ENCODE measurements at places on chromosomes 6 and 20.

DNA sequence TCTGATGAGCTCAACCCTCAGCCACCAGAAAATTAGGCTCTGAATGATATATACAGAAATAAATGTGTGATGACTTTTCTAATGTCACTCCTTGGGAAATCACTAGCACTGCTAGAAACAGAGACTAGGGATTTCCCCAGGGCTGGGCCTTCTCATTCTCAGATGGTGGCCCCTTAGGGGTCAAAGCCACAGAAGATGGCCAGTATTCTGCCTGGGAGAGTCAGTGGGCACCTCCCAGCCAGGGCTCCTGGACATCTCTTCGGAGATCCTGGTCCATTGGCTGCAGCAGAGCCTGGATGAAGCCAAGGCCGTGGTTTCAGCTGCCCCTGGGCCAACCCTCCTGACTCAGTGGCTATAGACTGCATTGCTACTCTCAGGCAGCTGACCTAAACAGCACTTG is 276.9 kb upstream of the SUPT3H start:
- no peak for DNase-seq

DNA sequence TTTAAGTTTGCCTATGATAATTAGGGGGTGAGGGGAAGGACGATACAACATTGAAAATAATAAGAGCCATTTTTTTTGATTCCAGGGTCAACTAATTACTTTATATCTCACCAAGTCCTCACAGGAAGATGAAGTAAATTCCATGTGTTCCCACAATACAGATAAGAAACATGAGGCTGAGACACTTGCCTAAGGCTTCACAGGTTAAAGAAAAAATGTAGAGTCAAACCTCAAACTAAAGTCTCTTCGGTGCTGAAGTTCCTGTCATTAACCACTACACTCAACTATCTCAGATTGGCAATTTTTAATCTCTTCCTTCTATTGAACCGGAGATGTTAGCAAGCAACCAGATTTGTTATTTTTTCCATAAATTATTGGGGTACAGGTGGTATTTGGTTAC is 33.0 kb downstream of the MRAP2 start:
- no peak for DNase-seq

GRCh38 chr6:2885967-2886735 is 17.0 kb downstream of the SERPINB9 start:
- DNase-seq, result no peak

DNA sequence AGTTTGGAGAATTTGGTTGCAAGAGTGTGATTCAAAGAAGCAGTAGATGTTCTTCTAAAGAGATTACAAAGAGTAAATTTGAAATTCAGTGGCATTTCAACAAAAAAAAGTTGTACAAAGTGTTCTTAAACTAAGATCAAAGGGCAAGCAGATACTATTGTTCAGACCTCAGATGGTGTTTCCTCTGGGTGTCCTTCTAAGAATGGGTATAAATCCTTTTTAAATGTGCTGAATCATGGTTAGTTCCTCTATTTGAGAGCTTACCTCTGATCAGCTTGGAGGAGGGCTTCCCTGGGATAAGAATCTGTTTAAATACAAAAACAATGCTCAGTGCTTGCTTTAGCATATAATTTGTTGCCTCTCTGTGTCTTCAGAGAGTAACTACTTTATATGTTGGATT is 6.3 kb downstream of the BMP6 start:
- DNase-seq, result no peak

GRCh38 chr6:111711476-111711875 is 105.8 kb upstream of the TRAF3IP2 start:
- no peak for DNase-seq

- no peak for DNase-seq
These were observed 14.3 kb upstream of the FOXP4 start for GRCh38 chr6:41531591-41532582.

- peak; percentile 8 for DNase-seq
These were observed 51.7 kb upstream of the HINT3 start for GRCh38 chr6:125904871-125905270.

GRCh38 chr6:131163886-131164285 is 28.6 kb downstream of the AKAP7 start:
- DNase-seq, result no peak

DNA sequence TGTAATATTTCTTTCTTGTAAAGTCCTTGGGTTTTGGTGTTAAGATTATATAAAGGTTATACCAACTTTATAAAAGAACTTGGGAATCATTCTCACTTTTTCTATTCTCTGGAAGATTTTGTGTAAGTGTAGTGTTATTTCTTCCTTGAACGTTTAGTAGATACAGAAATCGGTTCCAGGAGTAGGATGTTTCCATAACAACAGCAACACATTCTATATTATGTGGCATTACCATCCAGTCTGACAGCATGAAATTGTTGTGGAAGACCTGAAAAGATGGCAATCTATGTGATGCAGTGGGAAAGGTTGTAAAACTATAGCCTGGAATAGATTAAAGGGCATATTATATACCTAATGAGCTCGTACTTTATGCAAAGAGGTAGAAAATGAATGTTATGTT is 13.8 kb downstream of the ECT2L start:
- no peak for DNase-seq

- no peak for DNase-seq
These were observed 12.4 kb downstream of the SLC52A3 start for GRCh38 chr20:755941-756340.

DNA sequence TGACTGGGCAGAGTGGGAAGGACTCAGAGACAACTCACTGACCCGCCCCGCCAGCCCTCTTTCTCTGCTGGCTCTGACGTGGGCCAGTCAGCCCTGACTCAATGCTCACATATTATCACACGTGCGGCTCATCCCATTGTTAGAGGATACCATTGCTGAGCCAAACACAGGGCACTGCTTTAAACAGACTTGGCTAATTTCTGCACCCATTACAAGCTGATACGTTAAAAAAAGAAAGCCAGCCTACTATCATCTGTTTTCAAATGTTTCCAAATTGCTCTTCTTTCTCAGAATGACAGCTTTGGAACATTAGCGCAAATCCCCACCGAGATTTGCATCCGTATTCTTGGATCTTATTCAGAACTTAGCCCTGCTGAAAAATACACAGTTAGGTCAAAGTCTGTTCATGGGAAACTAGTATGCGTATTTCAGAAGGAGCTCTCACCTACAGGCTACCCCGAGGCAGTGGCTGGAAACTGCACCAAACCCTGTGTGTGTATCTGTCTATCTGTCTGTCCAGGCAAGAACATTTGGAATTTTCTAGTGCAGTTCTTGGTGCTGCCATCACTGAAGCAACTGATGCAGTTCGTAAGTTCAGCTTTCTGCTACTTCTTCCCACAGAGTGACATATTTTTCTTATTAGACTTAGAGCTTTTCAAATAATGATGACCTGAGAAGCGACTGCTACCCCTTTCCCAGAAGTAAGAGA is 32.8 kb downstream of the RAMACL start:
- DNase-seq, result no peak

DNA sequence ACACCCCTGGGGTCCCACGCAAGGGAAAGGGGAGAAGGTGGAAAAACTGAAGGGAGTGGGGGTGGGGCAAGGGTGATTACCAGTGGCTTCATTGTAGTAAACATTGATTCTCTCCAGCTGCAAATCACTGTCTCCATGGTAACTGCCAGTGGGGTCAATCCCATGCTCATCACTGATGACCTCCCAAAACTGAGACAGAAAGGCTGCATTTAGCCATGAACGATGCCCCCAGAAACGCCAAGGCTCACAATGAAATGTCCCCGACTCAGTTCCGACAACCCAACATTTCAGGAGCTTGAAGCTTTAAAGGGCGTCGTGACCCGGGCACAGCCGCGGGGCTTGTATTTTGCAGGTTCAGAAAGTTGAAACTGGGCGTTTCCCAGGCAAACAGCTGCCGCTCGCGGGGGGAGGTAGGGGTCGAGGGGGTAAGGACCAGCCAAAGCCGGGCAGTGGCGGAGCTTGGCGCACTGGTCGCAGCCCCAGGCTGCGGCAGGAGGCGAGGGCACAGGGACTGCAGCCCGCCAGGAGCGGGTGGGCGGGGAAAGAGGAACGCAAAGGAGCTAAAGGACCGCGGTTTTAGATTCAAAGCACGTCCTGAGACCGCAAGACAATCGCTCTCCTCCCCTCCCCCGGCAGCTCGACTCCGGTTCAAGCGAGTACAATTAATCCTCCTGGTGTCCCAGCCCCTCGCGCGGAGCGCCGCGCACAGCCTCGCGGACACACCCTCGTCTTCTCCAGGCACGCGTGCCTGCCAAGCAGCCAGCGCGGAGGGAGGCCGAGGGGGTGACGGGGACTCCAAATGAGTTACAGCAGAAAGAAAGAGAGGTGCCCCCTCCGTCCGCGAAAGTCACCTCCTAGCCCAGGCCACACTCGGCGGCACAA is 731 bp downstream of the TUBB2B start:
- no peak for DNase-seq

DNA sequence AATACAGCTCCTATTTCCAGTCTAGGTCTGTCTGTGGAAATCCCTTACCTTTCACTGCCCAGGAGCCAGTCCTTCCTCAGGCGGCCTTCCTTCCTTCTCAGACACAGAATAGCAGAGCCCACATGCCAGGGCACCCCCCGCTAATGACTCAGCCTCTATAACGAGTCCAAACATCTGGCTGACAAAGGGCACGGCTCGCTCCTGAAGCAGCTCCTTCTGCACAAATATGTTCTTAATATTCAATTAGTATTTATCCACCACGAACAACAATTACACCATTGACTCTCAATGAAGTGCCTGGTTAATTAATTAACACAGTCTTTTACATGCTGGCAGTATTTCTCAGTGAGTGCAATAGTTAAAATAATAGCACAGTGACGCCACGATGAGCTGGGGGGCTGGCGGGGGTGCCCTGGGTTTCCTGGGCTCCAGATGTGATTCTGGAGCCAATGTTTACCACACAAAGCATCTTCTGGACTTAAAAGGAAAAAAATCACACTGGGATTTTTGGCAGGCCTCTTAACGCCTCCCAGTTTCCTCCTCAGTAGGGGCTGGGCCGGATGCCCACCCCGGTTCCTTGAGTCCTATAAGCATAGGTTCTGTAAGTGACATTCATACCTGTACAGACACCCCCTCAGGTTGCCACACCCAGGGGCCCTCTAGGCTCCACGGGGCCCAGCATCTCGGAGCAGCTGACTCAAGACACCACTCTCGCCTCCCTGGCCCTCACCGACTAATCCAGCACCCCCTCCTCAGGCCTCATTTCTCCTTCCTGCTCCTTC is 158.6 kb upstream of the MLN start:
- no peak for DNase-seq

GRCh38 chr20:37895166-37895565 is 7.8 kb upstream of the VSTM2L start:
- DNase-seq, result no peak

DNA sequence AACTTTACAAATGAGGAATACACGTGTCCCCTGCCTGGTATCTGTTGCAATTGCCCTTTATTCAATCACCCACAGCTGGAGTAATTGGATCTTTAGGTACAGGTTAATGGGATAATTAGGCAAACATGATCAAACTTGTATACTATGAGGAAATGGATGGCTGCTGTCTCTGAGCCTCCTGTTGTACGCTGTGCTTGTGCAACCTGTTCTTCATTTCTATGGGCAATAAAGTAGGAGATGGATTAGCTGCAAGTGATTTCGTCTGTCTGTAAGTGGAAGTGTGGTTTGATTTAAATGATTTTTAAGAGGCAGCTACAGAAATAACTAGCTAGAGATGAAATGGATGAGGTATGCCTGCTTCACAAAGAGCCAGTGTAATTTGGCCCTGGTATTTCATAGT is 474.1 kb downstream of the RNF144B start:
- DNase-seq, result no peak

GRCh38 chr6:143176090-143177021 is 115.7 kb downstream of the AIG1 start:
- DNase-seq, result no peak

- DNase-seq, result no peak
These were observed 208.0 kb upstream of the KCNQ5 start for GRCh38 chr6:72413884-72414283.

DNA sequence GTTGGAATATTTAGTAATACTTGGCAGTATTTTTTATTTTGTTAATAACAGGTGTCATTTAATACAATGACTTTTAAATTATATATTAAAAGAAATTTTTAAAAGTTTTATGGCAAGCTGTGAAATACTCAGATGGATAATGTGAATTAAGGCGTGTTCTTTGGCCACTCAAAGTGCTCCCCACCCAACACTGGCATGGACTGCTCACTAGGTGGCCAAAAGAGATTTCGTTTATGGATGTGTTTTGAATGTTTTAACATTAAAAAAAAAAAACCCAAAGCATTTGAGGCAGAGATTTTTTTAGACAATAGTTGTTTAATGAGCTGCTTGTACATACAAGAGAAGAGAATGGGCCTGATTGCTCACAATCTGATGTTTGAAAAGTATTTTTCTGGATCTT is 86.5 kb downstream of the QKI start:
- DNase-seq, result no peak

DNA sequence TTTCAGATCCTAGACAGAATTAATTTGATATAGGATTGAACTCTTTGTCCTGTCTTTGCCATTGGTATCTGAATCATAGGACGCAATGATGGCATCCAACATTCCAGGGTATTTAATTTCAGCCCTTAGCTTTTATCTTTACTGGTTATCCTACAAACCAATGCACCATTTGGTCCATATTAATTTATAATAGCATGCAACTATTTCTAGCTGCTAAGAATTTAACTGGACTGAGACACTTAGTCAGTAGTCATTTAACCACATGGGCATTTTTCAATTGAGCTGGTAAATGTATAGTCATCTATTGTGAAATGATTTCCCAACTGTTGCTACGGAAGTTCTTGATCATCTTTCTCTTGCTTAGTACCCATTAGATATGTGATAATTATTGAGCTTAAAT is 141.1 kb downstream of the CD164 start:
- no peak for DNase-seq

GRCh38 chr6:105151644-105152043 is 28.2 kb downstream of the POPDC3 start:
- no peak for DNase-seq

DNA sequence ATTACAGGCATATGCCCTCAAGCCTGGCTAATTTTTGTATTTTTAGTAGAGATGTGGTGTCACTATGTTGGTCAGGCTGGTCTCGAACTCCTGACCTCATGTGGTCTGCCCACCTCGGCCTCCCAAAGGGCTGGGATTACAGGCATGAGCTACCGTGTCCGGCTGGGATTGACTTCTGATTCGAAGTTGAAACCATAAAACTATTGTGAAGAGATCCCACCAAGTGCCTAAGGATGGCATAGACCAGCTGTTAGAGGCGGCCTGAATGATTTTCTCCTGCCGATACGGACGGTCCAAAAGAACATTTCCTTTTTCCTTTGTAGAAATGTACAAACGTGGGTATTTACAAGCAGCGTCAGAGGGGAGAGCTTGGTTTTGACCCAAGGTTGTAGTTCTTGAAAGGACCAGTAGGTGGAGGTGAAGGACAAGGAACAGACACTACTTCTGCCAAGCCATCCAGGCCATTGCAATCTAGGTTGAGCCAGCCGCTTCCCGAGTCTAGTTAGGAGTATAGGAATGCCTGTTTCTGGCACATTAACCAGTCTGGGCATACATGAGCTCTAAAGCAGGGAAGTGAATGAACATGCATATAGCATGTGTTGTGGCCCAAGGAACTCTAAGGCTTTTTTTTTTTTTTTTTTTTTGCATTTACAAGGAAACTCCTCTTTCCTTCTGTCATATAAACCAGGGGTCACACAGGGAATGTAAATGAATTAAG is 29.0 kb downstream of the MOCS3 start:
- peak; percentile 38 for DNase-seq

GRCh38 chr6:163739966-163740365 is 325.4 kb downstream of the QKI start:
- no peak for DNase-seq
